Neural crest cell (in vitro differentiated cells): ENCODE measurements at places on chromosomes 2 and 18. TPM values are rescaled to one million over a fixed set of nuclear protein-coding genes. Genes with fewer than 3 reads are reported as not detected.

DNA sequence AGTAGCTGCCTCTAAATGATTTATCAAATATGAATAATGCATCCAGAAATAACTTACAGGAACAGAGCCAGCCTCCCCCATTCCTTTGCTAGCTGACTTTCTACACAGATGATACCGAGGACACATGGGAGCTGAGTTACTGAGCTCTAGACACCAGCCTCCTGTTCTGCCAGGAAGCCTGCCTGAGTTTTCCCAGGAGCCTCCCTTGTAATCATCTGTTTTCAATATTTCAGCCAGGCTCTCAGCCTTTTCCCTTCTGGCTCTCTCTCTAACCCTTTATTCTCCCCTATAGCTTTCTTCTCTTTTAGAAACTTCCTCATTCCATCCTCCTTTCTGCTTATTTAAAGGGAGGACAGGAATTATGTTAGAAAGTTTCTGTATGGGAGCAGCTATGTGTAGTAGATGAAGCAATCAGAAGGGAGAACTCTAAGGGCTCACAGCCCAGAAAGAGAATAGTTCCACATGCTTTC is 911.6 kb downstream of the TDRD15 start:
- DNase-seq = no peak

DNA sequence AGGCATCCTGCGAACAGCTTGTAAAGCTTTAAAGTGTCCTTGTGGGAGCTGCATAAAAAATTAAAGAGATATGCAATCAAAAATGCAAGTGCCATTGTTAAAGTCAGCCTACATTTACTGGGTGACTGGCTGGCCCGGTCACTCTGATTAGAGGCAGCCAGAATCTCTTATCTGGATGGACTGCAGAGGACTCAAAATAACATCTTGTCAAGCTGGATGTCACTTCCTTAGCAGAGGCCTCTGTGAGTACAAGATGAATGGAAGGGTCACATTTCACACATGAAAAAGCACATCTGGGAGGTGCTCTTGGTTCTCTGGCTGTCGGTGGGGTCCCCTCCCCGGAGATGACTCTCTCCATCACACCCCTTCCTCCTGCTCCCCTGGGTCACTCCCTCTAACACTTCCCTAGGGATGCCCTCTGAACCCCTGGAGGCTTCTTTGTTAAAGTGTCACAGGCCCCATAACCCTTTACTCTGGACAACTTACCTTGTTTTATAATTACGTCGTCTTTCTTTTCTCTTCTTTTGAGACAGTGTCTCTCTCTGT is 122.1 kb downstream of the SH3BP4 start:
- DNase-seq = no peak

- no peak for DNase-seq
These were observed 32.8 kb downstream of the TGFA start for GRCh38 chr2:70520825-70521224.

DNA sequence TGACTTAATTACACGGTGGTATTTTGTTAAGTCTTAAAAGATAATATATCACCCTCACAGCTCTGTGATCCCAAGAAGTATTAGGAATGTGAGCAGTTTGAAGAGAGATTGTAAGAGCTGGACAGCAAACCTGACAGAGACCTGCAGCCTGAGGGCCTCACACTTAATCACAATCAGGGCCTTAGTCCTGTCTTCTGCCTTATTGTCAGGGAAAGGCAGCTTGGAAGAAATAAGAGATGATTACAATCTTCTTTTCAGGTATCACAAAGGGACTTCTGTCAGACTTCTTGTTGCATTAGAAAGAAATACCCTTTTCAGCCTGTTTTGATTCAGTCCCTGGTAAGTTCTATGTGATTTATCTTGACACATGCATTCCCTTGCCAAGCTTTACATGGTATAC is 1433.8 kb upstream of the SLC39A10 start:
- DNase-seq = no peak

DNA sequence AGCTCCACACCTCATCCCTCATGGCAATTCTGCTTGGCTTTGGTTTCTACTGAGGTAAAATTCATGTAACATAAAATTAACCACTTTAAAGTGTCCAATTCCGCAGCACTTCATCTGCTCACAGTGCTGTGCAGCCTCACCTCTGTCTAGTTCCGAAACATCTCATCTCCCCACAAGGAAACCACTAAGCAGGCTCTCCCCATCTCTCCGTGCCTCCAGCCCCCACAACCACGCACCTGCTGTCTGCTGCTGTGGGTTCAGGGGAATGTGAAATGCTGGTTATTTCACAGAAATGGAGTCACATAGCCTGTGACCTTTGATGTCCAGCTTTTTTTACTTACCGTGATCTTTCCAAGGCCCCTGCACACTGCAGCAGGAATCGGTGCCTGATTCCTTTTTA is 7.7 kb upstream of the GPC1 start:
- no peak for DNase-seq

GRCh38 chr2:33122726-33123125 is 176.0 kb downstream of the LTBP1 start:
- no peak for DNase-seq

GRCh38 chr2:30334762-30335363 is 103.5 kb downstream of the LBH start:
- DNase-seq = no peak

DNA sequence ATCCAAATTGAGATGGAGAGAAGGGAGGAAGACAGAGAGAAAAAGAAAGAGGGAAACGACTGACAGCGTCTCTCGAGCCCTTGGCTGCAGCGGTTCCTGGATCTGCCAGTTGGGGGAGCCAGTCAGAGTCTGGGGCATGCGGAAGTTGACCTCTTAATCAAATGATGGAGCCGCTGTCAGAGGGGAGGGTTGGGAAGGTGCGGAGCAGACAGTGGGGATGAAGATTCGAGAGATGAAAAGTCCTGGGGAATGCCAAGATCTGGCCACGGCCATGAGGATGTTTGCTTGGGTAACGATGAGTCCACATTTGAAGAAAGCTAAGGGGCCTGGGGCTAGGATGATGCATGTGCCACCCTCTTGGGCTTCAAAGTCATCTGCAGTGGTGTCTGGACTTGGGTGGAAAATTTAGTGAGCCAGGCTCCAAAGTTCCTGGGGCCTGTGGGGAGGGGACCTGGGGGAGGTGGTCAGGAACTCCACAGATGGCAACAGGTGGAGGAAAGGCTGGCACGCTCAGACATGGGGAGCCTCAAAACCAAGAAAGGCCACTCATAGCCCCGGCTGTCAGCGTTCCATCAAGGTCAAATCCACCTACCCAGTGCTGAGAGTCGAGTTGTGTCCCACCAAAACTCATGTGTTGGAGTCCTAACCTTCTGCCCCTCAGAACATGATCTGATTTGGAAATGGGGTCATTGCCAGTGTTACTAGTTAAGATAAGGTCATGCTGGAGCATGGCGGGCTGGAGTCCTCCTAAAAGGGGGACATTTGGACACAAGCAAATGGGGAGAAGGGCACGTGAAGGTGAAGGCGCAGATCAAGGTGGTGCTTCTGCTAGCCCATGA is 200.1 kb downstream of the NDUFA10 start:
- DNase-seq = no peak

DNA sequence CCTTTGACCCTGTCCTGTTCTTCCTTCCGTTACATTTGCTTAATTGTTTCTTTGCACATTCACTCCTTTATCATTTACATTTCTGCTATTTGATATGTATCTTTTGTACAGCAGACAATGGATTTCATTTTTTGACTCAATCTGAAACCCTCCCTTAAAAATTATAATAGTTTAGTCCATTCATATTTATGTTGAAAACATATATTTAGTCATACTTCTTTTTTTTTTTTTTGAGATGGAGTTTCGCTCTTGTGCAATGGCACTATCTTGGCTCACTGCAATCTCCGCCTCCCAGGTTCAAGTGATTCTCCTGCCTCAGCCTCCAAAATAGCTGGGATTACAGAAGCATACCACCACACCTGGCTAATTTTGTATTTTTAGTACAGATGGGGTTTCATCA is 95.3 kb upstream of the TGFA start:
- no peak for DNase-seq

- DNase-seq = no peak
These were observed 58.0 kb downstream of the RAB31 start for GRCh38 chr18:9766076-9766481.

GRCh38 chr18:43662657-43663056 is 385.4 kb upstream of the SYT4 start:
- no peak for DNase-seq

DNA sequence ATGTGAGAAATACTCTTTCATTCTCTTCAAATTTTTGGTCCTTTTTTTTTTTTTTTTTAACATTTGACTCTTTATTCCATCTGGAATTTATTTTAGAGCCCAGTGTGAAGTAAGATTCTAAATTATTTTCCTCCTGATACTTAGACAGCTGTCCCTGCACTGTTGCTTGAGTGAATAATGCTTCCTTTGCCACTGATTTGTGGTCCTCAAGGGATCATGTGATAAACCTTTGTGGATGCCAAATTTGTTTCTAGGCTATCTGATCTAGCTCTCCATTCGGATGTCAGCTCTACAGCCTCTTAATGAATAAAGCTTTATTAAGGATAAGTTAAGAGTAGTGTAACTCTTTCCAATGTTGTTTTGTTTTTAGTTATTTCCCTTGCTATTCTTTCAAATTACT is 142.3 kb downstream of the SMAD7 start:
- DNase-seq = no peak

DNA sequence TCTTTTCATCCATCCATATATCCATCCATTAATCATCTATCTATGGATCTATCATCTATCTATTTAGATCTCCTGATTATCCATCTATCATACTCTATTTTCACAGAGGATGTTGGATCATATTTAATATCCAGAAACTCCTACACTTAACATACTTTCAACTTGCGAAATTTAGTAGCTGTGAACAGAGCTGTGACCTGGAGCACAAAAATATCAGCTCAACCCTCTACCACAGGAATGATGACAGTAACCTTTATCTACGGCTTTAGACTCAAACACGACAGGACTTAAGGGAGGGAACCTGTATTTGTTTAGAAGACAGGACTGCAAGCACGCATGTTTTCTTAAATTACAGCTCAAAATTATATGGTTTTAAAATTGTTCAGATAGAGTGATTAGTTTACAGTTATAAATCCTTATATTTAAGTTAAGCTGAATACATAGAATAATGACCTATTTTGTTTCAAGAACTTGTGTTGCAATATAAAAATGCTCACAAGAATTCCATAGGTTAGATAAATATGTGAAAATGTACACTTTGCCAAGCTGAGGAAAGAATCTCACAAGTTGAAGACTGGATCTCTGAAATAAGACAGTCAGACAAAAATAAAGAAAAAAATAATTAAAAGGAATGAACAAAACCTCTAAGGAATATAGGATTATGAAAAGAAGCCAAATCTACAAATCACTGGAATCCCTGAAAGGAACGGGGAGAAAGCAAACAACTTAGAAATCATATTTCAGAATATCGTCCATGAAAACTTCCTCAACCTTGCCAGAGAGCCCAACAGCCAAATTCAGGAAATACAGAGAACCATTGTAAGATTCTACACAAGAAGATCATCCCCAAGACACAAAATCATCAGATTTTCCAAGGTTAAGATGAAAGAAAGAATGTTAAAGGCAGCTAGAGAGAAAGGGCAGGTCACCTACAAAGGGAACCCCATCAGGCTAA is 142.0 kb downstream of the COL6A3 start:
- DNase-seq = no peak

DNA sequence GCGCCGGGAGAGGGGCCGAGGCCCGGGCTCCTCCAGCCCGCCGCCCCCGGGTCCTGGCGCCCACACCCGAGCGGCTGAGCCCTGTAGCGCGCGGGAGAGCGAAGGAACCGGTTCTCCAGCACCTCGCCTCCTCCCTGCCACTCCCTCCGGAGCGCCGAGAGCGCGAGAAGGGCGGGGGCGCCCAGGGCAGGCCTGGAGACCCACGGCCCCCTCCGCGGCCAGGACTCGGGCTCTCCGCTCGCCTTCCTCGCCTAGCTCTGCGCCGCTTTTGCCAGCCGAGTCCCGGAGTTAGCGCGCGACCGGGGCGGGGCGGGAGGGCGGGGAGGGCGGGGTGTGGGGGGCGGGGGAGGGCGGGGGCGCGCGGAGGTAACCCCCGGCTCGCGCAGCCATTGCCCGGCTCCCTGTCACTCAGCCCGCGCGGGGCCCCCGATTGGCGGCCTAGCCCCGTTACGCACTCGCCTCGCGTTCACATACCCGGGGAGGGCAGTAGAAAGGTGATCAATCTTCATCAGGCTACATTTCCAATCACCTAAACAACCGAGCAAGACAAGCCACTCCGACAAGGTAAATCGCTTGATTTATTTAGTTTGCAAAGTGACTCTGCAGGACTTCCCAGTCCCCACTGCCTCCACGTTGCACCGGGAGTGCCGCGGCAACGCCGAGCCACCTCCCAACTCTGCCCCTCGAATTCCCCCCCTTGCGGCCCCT is at the start of gene OTX1:
TSS of gene OTX1 (plus strand) at position 497 of the 708 bp plus-strand sequence. CDS start 2,161 bp downstream, outside the sequence.
- peak; percentile 34 for DNase-seq

DNA sequence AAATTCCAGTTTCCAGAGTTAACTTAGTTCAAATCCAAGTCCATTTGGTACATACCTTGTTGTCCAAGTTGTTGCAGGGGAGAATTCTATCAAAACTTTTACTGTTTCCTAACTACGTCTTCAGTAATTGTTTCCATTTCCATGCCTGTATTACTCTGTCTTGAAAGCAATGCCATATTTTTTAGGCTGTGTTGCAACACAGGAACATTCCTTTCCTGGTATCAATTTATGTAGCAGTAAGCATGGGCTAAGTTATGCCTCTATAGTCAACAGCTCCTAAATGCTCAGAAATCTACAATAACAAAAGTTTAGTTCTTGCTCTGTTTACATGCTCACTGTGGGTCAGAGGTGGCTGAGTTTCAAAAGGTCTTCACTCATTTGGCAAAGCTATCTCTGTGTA is 1943.8 kb upstream of the PIK3C3 start:
- DNase-seq = no peak

- DNase-seq = no peak
These were observed 2.7 kb downstream of the GEN1 start for GRCh38 chr2:17756668-17757067.

DNA sequence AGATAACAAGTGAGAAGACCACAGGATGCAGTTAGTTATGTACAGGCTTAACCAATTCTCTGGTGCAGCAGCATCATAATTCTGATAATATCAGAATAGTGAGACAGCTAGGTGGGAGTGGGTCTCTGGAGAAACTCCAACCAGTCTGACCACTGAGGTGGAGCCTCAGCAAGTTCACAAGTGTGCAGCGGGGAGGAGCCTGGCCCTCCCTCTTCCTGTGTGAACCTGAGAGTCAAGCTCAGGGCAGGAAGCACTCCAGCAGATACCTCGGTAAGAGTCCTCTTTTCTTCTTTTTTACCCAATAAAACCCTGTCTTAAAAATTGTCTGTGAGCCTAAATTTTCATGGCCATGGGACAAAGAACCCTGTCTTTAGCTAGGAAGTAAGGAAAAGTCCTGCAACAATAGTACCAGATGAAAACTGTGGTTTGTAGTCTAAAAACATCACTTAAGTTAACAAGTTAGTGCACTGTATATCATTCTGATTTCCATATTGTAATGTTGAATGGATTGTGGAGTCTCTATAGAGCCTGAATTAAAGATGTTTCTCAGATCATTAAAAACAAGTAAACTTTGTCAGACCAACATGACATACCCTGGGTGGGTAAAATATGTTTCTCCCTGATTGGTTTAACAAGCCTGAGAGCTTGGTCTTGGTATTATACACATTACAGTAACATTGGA is 370.8 kb downstream of the TMEM182 start:
- DNase-seq = no peak

Gene EFHD1
- total RNA-seq = 4.1 and 4.7 TPM in 2 replicates

Gene SRD5A2
- total RNA-seq = not detected in 2 replicates

Gene GPR35
- total RNA-seq = 1.7 and 2.0 TPM in 2 replicates

Gene PARD6G
- 28.0 and 28.3 TPM in 2 replicates for total RNA-seq

Gene SPC25
- 39.3 and 40.8 TPM in 2 replicates for total RNA-seq

Gene MDH1B
- 2.0 and 4.6 TPM in 2 replicates for total RNA-seq

Gene KCNG3
- 0.07 TPM in 1 of 2 replicates, not detected in the other for total RNA-seq

Gene GREB1
- 132 and 143 TPM in 2 replicates for total RNA-seq
